ENCODE measurements at places on chromosomes 4 and X.

GRCh38 chrX:64427787-64428186 lies 32.5 kb upstream of the MTMR8 start:
- DNase-seq: no peak

- DNase-seq: no peak
Observed at GRCh38 chrX:131671735-131672134, 127.9 kb downstream of the OR13H1 start.

DNA sequence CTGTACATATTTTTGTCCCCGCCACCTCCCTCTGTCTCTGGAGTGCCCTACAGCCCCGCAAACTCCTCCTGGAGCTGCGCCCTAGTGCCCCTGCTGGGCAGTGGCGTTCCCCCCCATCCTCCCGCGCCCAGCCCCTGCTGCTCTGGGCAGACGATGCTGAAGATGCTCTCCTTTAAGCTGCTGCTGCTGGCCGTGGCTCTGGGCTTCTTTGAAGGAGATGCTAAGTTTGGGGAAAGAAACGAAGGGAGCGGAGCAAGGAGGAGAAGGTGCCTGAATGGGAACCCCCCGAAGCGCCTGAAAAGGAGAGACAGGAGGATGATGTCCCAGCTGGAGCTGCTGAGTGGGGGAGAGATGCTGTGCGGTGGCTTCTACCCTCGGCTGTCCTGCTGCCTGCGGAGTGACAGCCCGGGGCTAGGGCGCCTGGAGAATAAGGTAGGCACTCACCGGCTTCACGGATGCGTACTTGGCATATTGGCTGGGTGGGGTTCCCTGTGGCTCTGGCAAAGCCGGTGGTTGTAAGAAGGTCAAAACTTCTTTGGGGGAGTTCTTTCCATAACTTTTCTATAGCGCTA lies 653 bp downstream of the HHIP start:
- peak; percentile 58 for DNase-seq

GRCh38 chrX:77436682-77437081 lies 10.5 kb upstream of the FGF16 start:
- peak; percentile 29 for DNase-seq

GRCh38 chr4:182175788-182176519 lies 67.2 kb upstream of the TENM3 start:
- no peak for DNase-seq

DNA sequence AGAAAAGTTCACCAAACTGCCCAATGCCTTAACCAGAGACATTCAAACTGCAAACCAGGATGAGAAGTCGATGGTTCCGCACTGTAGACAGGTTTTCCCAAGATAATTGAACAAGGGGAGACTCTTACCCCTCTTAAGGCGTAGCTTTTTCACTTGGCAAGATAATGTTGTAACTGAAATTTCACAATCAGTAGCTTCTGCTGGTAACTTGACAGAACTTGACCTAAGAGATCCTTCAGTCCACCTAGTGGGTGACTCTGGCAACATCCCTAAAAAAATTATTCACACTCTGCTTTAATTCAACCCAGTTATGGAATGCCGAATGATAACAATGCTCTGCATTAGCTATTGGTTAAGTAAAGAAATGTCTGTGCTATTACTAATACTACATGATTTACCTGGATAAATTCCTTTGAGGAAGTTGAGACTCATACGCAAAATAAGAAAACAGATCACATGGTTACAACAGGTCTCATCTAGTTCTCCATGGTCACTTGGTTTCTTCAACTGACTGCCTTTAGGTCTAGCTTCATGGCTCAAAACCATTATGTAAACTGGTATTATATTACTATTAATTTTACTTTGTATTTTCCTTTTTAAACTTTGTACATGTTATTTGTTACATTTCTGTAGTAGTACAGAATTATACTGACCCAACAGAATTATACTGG lies 9.1 kb downstream of the ELF2 start:
- DNase-seq: peak; percentile 40

- no peak for DNase-seq
Observed at GRCh38 chrX:44947995-44948394, 75.0 kb downstream of the KDM6A start.

- DNase-seq: no peak
Observed at GRCh38 chrX:38930474-38930873, 129.2 kb downstream of the MID1IP1 start.

- no peak for DNase-seq
Observed at GRCh38 chr4:17288151-17288550, 223.7 kb downstream of the QDPR start.

DNA sequence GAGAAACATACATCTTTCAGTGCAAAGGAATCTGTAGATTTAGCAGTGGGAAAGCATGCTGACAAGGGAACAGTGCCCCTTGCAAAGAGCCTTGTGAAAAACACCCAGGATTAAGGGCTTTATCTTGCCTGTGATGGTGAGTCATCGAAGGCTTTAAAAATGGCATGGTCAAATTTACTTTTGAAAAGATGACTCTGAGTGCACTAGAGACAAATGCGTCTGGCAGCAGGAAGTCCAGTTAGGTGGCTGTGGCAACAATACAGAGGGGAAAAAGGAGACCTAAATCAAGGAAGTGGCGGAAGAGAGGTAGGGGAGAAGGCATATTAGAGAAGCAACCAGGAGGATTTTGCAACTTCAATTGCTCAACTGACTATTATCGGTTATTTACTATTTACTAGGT lies 472.6 kb upstream of the CPEB2 start:
- no peak for DNase-seq

GRCh38 chr4:121734571-121734970 lies 30.4 kb downstream of the SMIM43 start:
- no peak for DNase-seq

DNA sequence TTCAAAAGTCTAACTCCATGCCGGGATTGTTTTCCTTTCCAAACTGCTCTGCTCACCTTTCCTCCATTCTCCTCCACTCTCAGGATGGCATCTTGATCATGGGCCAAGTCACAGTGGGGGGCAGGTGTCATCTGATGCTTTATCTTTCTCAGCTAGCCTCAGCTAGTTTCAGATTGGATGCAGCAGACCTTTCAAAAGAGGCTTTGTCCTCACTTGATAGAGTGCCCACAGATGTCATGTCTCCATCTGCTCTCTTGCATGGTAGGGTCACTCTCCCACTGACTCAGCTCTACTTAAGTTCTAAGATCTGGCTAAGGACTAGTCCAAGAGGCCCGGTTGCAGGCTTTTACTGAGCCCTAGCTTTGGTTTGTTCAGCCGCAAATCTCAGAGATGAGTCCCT lies 341.8 kb upstream of the GALNT7 start:
- DNase-seq: no peak

DNA sequence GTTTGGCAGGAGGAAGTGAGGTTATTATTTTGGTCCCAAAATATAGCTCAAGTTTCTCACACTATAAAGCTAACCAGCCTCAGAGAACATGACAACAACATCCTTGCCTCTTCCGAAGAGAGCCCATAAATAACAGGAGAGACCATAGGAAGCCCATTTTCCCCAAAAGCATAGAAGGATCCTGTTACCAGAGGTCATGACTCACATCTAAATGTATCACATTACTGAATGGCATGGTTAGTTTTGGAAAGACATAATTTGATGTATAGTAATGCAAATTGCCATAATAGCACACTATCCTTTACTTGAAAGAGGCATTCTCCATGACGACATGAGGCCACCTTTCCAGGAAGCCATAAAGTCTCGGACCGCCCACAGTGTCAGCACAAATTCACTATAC lies 238.8 kb upstream of the GRIA3 start:
- DNase-seq: no peak

DNA sequence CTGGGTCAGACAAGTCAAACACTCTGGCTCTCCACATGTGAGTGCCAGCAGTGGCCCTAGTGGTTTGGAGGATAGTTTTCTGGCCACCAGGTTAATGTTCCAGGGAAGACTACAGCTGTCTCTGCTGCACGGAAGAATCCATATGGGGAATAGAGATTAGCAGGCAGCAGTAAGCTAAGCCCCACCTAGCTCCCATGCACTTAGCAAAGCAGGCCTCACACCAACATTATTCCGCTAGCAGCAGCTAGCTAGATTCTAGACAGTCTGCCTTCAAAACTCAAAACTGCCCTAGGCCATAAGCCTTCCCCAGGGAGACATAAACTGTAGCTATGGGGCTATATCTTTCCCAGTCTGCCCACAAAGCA lies 203.4 kb downstream of the CHIC1 start:
- no peak for DNase-seq

GRCh38 chr4:33160126-33160525 lies 2440.0 kb downstream of the PCDH7 start:
- DNase-seq: no peak

DNA sequence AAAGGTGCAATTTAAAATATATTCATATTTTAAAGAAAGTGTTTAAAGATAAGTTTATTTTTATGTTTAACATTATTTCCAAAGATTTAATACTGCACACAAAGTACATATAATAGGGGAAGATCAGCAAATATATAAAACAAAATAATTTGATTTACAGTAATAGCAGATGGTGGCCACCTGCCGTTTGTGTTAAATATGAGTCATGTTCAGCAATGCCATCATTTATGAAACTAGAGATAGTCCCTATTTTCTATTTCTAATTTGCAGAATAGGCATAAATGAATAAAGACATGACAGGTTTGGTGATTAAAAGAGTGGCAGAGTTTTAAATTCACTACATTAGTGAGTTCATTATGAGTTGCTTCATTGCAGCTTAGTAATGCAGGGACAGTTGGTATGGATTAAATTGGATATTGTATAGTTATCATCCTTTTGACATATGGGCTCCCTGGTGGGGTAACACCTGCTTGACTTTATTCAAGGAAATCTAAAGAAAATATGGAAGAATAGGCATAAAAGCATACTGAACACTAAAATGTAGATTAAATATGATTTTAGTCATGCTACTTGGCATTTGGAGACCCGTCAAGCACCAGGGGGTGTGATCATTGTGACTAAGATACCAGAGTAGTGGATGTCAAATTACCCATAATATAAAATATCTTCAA lies 78.8 kb upstream of the BANK1 start:
- DNase-seq: no peak

GRCh38 chr4:11635342-11635741 lies 206.6 kb upstream of the HS3ST1 start:
- peak; percentile 19 for DNase-seq

- DNase-seq: peak; percentile 55
Observed at GRCh38 chrX:150362599-150363481, at the start of gene MAMLD1. Gene MAMLD1, plus strand, starts transcription at chrX:150363317. Its CDS starts 82,200 bp downstream, at chrX:150445517.

- no peak for DNase-seq
Observed at GRCh38 chrX:17247144-17247543, 127.9 kb upstream of the NHS start.

DNA sequence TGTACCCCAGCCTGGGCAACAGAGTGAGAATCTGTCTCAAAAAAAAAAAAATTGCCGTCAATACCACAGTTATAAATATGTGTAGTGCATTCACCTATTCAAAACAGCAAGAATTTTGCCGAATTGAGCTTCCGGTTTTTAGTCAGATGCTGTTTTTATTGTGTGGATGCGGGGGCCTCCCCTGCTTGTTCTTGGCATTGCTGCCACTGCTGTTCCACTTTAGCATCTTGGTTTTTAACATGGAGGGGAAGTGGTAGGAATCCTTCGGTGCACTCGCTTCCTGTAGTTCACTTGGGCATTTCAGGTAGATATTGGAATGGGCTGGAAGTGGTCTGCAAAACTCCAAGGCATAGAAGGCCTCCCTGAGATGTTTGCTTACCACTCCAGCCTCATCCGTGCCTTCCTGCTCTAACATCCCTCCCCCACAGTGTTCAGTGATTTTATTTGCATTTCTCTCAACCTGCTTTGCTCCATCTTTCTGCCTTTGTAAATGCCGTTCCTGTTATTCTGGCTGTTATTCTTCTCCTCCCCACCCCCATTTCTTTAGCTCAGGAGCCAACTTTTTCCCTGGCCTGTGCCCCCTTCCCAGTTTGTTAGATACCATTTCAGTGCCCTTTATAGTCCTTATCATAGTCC lies 25.5 kb downstream of the MOB1B start:
- no peak for DNase-seq

- DNase-seq: no peak
Observed at GRCh38 chr4:5409972-5410618, 298.3 kb downstream of the EVC2 start.
